ENCODE measurements at places on chromosomes 7 and 10. TPM values are rescaled to one million over a fixed set of nuclear protein-coding genes. Genes with fewer than 3 reads are reported as not detected.

RBP3 gene
- not detected for total RNA-seq

NXPH1 gene
- not detected for total RNA-seq

CNNM1 gene
- 0.38 TPM for total RNA-seq

CACNA2D1 gene
- not detected for total RNA-seq

PDE1C gene
- not detected for total RNA-seq
